ENCODE measurements at places on chromosomes 5 and 9.
A peak's percentile ranks its signal among the peaks of the same experiment; 100 is the strongest.

- no peak for DNase-seq
Measured at GRCh38 chr5:158731014-158731413, 368.7 kb downstream of the EBF1 start.

DNA sequence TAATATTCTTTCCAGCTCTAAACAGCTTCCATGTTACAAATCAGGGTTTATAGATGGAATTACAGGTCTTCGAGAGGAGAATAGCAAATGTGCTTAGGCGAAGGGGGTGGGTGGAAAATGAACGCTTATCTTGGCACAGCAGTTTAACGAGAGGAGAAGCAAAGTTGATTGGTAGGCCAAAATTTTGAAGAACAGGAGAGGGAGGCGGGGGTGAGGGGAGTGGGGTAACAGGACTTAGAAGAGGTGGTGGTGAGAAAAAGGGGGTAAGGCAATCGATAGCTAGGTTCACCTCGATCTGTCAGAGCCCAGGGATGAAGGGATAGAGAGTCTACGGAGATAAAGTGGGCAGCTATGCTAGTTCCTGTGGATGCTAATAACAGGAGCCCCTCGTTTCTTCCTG lies 764 bp downstream of the ANKRA2 start:
- no peak for DNase-seq

GRCh38 chr9:110016340-110016739 lies 191.6 kb downstream of the C9orf152 start:
- DNase-seq: no peak

- DNase-seq: no peak
Measured at GRCh38 chr9:114274217-114274616, 48.7 kb upstream of the ORM1 start.

DNA sequence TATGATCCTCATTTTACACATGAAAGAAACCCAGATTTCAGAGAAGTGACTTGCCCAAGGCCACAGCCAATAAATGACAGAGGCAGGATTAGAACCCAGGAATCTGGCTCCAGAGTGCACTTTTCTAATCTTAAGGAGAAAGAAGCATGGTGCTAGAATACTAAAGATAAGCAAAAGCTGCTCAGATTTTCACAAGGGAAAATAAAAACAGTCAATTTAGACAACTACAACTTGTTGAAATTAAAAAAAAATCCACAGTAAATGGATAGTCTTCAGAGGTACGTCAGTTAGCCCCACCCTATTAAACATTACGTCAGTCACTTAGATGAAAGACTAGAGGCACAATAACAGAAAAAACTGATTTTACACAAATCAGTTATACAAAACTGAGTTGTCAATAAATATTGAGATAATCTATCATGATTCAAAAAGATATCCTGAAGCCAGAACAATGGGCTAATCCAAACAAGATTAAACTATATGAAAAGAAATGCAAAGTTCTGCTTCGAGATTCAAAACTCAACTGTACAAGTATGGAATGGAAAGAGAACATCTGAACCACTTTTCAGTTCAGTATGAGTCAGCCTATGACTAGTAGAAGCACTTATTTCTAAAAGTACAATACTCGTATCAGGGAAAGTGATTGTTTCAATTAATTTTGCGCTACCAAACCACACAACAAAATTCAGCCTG lies 9.3 kb downstream of the TMEM245 start:
- no peak for DNase-seq

DNA sequence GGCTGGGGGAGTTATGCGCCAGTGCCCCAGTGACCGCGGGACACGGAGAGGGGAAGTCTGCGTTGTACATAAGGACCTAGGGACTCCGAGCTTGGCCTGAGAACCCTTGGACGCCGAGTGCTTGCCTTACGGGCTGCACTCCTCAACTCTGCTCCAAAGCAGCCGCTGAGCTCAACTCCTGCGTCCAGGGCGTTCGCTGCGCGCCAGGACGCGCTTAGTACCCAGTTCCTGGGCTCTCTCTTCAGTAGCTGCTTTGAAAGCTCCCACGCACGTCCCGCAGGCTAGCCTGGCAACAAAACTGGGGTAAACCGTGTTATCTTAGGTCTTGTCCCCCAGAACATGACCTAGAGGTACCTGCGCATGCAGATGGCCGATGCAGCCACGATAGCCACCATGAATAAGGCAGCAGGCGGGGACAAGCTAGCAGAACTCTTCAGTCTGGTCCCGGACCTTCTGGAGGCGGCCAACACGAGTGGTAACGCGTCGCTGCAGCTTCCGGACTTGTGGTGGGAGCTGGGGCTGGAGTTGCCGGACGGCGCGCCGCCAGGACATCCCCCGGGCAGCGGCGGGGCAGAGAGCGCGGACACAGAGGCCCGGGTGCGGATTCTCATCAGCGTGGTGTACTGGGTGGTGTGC lies at the start of gene RXFP3:
Gene RXFP3, plus strand, starts transcription at position 6 of the 636 bp plus-strand sequence. Its CDS starts 355 bp downstream, at position 361.
- DNase-seq: no peak

GRCh38 chr5:171632616-171633015 lies 153.0 kb upstream of the SMIM23 start:
- DNase-seq: no peak

DNA sequence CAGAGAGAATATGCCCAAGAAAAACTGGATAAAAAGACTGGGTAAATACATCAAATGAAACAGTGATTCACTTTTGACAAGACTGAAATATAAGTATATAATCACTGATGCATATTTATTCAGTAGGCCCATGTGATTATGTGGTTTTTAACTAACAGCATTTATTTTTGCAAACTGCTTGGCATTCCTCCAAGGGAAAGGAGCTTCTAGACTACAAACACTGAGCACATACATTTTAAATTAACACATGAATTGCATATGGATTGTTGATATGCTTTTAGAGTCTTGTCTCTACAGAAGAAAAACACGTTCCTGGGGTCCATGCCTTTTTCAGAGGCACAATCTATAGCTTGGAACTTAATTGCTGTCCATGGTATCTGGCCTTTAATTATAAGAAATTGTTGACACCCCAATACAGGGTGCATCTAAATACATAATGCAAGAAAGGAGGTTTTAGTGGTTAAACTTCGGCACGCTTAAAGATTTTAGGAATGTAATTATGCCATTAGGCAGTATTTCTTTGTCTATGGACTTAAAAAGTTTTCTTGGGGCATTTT lies 6.9 kb upstream of the MEIKIN start:
- no peak for DNase-seq

GRCh38 chr5:163463063-163463435 lies 2.6 kb downstream of the HMMR start:
- DNase-seq: no peak

- DNase-seq: no peak
Measured at GRCh38 chr5:179188636-179189035, 128.5 kb downstream of the ZNF354C start.

DNA sequence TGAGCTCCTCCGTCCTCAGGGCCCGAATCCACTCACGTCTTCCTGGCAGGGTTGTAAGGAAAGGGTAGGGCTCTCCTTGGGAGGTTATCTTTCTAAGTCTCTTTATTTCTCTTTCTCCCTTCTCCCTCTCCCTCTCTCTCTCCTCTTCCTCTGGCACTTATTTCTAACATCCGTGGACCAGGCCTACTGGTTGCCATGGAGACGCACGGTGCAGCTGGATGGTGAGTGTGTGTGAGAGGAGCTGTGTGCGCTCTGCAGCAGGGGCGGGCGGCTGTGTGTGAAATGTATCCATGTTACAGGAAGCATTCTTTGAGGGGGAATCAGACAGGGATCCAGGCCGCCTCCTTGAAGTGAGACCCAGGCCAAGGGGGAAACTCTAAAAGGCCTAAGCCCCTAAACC lies 32.2 kb downstream of the PCDH1 start:
- DNase-seq: no peak

GRCh38 chr9:35954942-35955546 lies 2.9 kb downstream of the OR2S2 start:
- DNase-seq: peak; percentile 38

DNA sequence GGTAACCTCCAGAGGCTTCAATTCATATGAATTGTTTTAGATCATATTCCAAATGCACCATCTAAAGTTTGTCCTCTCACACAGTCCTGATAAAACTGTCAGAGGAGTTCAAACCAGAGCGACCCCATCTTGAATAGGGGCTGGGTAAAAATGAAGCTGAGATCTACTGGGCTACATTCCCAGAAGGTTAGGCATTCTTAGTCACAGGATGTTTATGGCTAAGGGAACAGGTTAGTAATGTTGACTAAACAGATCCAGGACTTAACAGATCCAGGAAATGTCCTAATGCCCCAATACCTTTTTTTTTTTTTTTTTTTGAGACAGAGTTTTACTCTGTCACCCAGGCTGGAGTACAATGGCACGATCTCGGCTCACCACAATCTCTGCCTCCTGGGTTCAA lies 192.6 kb upstream of the PRDM9 start:
- DNase-seq: no peak

- no peak for DNase-seq
Measured at GRCh38 chr5:2185646-2186471, 303.1 kb upstream of the IRX4 start.

- DNase-seq: no peak
Measured at GRCh38 chr9:113946496-113947115, 70.5 kb downstream of the ZNF618 start.

GRCh38 chr9:124743686-124744348 lies 27.3 kb downstream of the NR6A1 start:
- DNase-seq: no peak

DNA sequence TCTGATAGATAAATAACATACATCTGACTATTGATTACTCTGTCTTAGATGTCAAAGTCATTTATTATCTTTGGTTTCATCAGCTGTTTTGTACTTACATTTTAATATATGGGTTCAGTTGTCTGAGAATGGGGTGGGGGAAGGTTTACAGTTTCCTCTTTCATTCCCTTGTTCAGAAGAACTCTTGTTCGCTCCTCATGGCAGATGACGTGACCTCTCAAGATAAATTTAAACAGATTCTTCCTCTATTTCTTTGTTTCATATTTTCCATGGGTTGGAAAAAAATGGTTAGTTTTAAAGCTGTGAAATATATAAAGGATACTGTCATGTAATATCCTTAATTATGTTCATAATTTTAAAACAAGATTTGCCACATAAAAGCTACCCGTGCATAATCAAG lies 61.4 kb downstream of the TSSK1B start:
- DNase-seq: no peak

DNA sequence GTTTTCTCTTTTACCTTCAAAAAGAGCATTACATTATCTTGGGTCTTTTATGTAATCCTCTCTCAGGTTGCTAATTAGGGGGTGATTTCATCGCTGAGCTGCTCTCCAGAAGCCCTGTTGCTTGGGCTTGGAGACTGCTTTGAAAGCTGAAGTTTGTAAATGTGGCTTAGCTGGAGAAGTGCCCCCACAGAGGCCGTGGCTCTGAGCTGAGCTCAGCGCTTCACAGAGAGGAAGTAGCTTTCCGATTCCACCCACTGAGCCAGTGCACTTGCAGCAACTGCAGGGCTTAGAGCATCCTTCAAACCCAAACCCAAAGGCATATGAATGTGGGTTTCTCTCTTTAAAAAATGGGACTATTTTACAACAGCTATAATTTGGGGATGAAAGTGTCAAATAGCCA lies 13.7 kb upstream of the NXNL2 start:
- DNase-seq: no peak

GRCh38 chr9:115080242-115080641 lies 37.7 kb downstream of the TNC start:
- no peak for DNase-seq

DNA sequence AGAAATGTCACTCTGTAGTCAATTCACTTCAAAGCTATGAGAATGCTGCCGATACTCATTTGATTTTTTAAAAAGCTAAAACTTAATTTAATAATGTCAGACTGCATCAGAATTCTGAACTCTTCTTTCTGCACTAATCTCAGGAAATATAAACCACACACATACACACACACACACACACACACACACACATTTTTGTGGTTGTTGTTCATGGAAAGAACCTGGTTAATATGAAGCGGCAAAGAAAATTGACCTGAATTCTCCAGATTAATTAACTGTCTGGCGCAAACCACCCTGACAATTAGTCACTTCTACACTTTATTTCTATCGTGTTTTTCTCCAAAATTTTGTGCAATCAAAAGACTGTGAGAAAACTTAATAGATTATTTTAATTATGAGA lies 740.5 kb downstream of the TLE1 start:
- DNase-seq: no peak
